Natural killer cell (primary cell): ENCODE measurements at places on chromosomes 3 and 15.

- H3K4me3 ChIP-seq: no peak overlapping the region
- H3K27me3 ChIP-seq: no peaks in the 10 kb centered on the region
- peaks cover 78% of the 10 kb centered on the region for H3K4me1 ChIP-seq
- peak overlapping the region; percentile 53 for H3K27ac ChIP-seq
- DNase-seq: peak; percentile 73
- peaks cover 37% of the 10 kb centered on the region for H3K36me3 ChIP-seq
Measured at GRCh38 chr3:45976191-45977091, 19.2 kb downstream of the FYCO1 start.

DNA sequence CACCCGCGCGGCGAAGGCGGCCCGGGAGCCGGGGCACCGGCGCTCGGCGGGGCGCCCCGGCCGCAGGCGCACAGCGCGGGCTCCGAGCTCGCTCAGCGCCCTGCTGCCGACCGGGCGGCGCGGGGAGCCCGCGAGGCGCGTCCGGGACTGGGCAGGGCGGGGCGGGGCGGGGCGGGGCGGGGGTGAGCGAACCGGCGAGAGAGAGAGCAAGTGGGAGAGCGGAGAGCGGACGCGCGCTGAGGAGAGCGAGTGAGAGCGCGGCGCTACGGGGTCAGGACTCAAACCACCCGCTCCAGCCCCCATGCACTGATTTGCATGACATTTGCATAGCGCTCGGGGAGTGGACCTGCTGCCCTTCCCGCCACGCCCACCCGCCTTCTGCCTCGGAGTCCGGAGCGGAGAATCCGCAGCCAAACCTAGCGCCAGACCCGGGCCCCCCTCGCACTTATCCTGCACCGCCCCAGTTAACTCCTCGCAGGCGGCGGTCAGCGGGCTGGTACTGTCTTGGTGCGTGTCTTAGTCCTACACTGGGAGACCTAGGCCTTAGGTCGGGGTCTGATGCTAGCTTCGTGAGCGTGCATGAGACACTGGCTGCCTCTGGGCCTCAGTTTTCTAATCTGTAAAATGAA, at the start of gene MYLK:
TSS of gene MYLK (minus strand) at position 130 of the 629 bp plus-strand sequence. CDS start 90,491 bp downstream, outside the sequence.
- no peak within 1 kb of the TSS for H3K4me3 ChIP-seq
- peaks cover 8% of the 10 kb centered on the region for H3K27me3 ChIP-seq
- H3K4me1 ChIP-seq: peaks cover 11% of the 10 kb centered on the region
- no peak within 1 kb of the TSS for H3K27ac ChIP-seq

DNA sequence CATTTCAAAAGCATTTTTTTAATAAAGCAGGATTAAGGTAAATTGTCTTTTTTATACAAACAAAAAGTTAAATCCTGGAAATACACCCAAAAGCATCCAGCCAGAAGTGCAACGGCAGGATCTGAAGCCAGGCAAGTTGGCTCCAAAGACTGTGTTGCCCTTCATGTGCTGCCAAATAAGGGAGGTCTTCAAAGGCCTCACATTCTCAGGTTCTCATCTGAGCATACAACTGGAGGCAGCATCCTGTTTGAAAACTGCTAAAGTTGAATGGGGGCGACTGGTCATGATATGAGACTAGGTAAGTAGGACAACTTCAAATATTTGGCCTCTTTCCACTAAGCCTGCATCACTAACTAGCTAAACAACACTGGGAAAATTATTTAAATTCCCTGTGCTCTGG, 52.2 kb downstream of the IMPG2 start:
- H3K27ac ChIP-seq: no peak overlapping the region
- no peak overlapping the region for H3K4me3 ChIP-seq
- no peak for DNase-seq
- no peaks in the 10 kb centered on the region for H3K36me3 ChIP-seq
- no peaks in the 10 kb centered on the region for H3K4me1 ChIP-seq

- no peaks in the 10 kb centered on the region for H3K27me3 ChIP-seq
- H3K36me3 ChIP-seq: no peaks in the 10 kb centered on the region
- no peak for DNase-seq
- H3K4me3 ChIP-seq: no peak overlapping the region
- no peaks in the 10 kb centered on the region for H3K4me1 ChIP-seq
Measured at GRCh38 chr3:148146947-148147826, 550.5 kb upstream of the AGTR1 start.

- no peaks in the 10 kb centered on the region for H3K36me3 ChIP-seq
- H3K27me3 ChIP-seq: no peaks in the 10 kb centered on the region
Measured at GRCh38 chr15:68492855-68493254, 60.9 kb upstream of the ITGA11 start.

DNA sequence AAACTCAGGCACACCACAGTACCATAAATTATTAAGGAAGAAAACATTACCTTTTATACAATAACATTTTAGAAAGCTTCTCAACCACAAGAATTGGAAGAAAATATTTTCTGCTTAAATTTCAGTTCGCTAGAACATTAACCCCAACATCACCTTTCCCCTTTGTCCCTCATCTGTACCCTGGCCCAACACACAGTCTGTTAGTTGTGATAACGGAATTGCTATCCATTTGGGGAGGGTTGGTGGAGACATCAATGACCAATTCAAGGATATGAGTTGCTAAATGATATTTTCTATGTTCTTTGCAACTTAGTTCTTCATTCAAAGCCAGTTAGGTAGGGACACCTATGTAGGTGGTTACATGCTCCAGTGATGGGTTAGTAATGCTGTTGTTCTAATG, 5.8 kb downstream of the EID1 start:
- H3K36me3 ChIP-seq: no peaks in the 10 kb centered on the region
- no peak overlapping the region for H3K27ac ChIP-seq
- no peaks in the 10 kb centered on the region for H3K27me3 ChIP-seq
- H3K4me3 ChIP-seq: no peak overlapping the region
- DNase-seq: no peak

- peaks cover 37% of the 10 kb centered on the region for H3K4me1 ChIP-seq
- H3K36me3 ChIP-seq: no peaks in the 10 kb centered on the region
- no peak overlapping the region for H3K4me3 ChIP-seq
- H3K27ac ChIP-seq: no peak overlapping the region
- no peaks in the 10 kb centered on the region for H3K27me3 ChIP-seq
- no peak for DNase-seq
Measured at GRCh38 chr15:75123395-75123794, 78.3 kb upstream of the C15orf39 start.

GRCh38 chr15:53936137-53936536, 42.1 kb upstream of the UNC13C start:
- H3K4me1 ChIP-seq: no peaks in the 10 kb centered on the region
- H3K36me3 ChIP-seq: no peaks in the 10 kb centered on the region
- H3K4me3 ChIP-seq: no peak overlapping the region
- H3K27ac ChIP-seq: no peak overlapping the region
- DNase-seq: no peak

GRCh38 chr15:51288143-51289065, 50.0 kb downstream of the CYP19A1 start:
- no peak overlapping the region for H3K27ac ChIP-seq
- no peaks in the 10 kb centered on the region for H3K36me3 ChIP-seq
- no peak overlapping the region for H3K4me3 ChIP-seq
- H3K27me3 ChIP-seq: no peaks in the 10 kb centered on the region
- H3K4me1 ChIP-seq: no peaks in the 10 kb centered on the region
- no peak for DNase-seq

GRCh38 chr3:98519351-98519750, 3.4 kb downstream of the CLDND1 start:
- no peak for DNase-seq
- peaks cover 8% of the 10 kb centered on the region for H3K4me1 ChIP-seq
- H3K4me3 ChIP-seq: no peak overlapping the region
- H3K27ac ChIP-seq: no peak overlapping the region
- peaks cover 58% of the 10 kb centered on the region for H3K36me3 ChIP-seq
- no peaks in the 10 kb centered on the region for H3K27me3 ChIP-seq

DNA sequence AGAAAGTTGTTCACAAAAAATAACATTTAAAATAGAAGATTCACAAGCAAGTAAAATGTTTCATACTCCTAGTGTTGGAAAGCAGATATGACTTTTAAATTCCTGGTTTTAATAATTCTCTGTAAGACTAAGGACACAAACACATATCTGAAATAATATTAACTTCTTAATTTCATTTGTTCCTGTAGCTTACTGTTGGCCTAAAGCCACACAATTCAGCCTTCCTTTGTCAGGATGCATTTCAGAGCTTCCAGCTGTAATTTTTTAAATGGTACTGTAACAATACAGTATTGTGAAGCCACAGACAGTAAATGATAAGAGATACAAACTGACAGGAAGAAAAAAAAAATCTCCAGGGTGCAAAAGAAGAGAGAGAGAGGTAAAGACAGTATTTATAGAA, 84.2 kb downstream of the TMCC1 start:
- H3K4me1 ChIP-seq: no peaks in the 10 kb centered on the region
- no peak for DNase-seq
- no peak overlapping the region for H3K27ac ChIP-seq

- H3K27me3 ChIP-seq: no peaks in the 10 kb centered on the region
- H3K4me3 ChIP-seq: no peak overlapping the region
- no peaks in the 10 kb centered on the region for H3K36me3 ChIP-seq
- no peaks in the 10 kb centered on the region for H3K4me1 ChIP-seq
- DNase-seq: no peak
Measured at GRCh38 chr3:48795997-48796732, 51.5 kb downstream of the PRKAR2A start.

- no peaks in the 10 kb centered on the region for H3K27me3 ChIP-seq
- H3K4me1 ChIP-seq: no peaks in the 10 kb centered on the region
- no peaks in the 10 kb centered on the region for H3K36me3 ChIP-seq
- no peak overlapping the region for H3K4me3 ChIP-seq
- H3K27ac ChIP-seq: no peak overlapping the region
Measured at GRCh38 chr3:123841476-123842238, 42.5 kb downstream of the MYLK start.

GRCh38 chr3:15800780-15801179, 3.0 kb upstream of the ANKRD28 start:
- H3K27ac ChIP-seq: peak overlapping the region; percentile 68
- DNase-seq: no peak
- H3K27me3 ChIP-seq: no peaks in the 10 kb centered on the region
- H3K4me3 ChIP-seq: no peak overlapping the region
- H3K4me1 ChIP-seq: peaks cover 5% of the 10 kb centered on the region

DNA sequence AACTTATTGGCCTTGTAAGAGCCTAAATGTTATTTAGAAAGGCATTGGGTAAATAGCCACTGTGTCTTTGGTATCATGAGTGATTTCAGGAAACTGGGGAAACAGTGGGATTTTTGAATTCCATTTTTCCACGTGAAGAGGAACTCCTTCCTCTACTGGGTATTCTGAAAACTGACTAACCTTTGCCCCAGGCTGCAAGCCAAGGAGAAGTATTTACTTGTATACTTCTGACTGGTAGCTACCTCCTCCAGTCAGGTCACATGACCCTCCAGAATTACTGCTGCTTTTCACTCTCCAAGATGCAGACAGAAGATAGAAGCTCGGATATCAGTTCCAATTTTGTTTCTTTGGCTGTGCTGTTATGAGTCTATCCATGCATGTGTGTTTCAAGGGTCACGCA, 50.9 kb upstream of the MAP3K13 start:
- no peak overlapping the region for H3K27ac ChIP-seq
- H3K4me3 ChIP-seq: no peak overlapping the region
- no peaks in the 10 kb centered on the region for H3K36me3 ChIP-seq
- DNase-seq: no peak

GRCh38 chr3:58044691-58045483, 36.7 kb downstream of the FLNB start:
- H3K4me3 ChIP-seq: no peak overlapping the region
- no peak for DNase-seq
- peaks cover 37% of the 10 kb centered on the region for H3K4me1 ChIP-seq
- no peaks in the 10 kb centered on the region for H3K36me3 ChIP-seq

- H3K4me1 ChIP-seq: peaks cover 28% of the 10 kb centered on the region
- DNase-seq: peak; percentile 43
- no peaks in the 10 kb centered on the region for H3K36me3 ChIP-seq
- H3K27ac ChIP-seq: peak overlapping the region; percentile 24
Measured at GRCh38 chr3:173395412-173396181, 1.9 kb upstream of the NLGN1 start.

GRCh38 chr3:107416138-107416537, 38.9 kb downstream of the CCDC54 start:
- H3K4me3 ChIP-seq: no peak overlapping the region
- H3K36me3 ChIP-seq: no peaks in the 10 kb centered on the region

DNA sequence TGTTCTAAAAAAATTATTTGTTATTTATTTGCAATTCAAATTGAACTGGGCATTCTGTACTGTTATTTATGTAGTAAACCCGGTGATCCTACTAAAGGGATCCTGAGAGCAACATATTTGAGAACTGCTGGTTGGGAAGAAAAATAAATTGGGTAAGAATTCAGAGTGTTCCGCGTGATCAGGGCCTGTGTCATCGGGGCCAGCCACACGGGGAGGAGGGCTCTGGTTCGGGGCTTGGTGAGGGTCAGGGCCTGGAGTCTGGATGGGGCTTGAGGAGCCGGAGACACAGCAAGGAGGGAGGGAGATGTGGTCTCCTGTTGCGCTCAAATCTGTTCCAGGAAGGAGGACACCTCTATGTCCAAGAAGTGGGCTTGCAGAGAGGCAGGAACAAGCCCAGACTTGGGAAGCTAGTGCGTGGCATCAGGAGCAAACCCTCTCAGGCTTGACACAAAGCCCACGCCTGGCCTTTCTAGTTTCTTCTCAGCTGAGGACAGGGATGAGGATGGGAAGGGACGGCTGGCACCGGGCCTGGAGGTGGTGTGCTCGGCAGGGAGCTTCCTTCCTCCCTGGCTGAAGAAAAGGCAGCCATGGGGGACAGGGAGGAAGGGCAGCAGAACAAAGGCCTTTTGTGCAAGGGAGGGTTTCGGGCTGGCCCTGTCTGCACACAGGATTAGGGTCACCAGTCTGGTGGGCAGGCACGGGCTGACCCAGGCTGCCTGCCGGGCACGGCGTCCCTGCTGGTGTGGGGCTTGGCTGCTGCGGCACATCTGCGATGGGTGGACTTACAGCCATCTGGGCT, 22.9 kb upstream of the FBLN2 start:
- H3K36me3 ChIP-seq: no peaks in the 10 kb centered on the region
- no peak for DNase-seq
- H3K27me3 ChIP-seq: no peaks in the 10 kb centered on the region
- no peak overlapping the region for H3K4me3 ChIP-seq
- H3K27ac ChIP-seq: no peak overlapping the region
- no peaks in the 10 kb centered on the region for H3K4me1 ChIP-seq

DNA sequence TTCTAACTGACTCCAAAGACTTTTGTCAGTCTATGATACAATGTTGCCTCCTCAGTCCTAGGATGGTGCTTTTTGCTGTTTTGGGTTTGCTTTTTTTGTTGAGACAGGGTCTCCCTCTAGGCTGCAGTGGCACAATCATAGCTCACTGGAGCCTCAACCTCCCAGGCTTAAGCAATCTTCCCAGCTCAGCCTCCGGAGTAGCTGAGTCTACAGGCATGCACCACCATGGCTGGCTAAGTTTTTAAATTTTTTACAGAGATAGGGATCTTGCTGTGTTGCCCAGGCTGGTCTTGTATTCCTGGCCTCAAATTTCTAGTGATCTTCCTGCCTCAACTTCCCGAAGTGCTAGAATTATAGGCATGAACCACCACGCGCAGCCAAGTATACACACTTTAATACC, 22.5 kb downstream of the RUBCN start:
- no peak for DNase-seq
- no peak overlapping the region for H3K27ac ChIP-seq
- no peak overlapping the region for H3K4me3 ChIP-seq
- no peaks in the 10 kb centered on the region for H3K27me3 ChIP-seq
- peaks cover 13% of the 10 kb centered on the region for H3K4me1 ChIP-seq
- peaks cover 2% of the 10 kb centered on the region for H3K36me3 ChIP-seq
